ENCODE measurements at places on chromosomes 5 and 9.

GRCh38 chr9:93012963-93013855 lies 45.3 kb upstream of the SUSD3 start:
- DNase-seq = no peak

DNA sequence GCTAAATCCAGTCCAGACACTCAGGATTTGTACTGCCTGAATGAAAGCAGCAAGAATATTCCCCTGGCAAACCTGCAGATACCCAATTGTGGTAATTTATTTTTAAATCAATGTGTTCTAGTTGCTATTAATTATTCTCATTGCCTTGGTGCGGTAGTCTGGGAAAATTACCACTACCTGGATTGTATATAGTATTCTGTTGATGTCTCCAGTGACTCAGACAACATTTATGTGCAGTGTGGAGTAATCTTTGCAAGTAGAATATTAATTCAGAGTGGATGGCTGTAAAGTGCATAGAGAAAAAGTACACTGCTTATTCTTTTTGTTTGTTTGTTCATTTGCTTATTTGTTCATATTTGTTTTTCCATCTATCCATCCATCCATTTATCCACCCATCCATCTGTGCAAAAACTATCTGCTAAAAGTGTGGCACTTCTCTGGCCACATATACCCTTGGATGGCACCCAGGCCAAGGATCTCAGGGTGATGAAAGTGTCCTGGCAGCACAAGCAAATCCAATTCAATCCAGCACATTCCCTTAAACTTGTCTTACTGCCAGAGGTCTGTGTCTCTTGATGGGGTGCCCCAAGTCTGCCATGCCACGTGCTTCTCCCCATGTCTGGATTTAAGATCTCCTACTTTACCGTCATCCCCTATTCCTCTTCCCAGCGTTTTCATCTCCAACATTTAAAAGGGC lies 41.3 kb downstream of the NTRK2 start:
- DNase-seq = no peak

- no peak for DNase-seq
Measured at GRCh38 chr5:1209896-1210776, 8.7 kb downstream of the SLC6A19 start.

GRCh38 chr5:140336388-140336787 lies 10.0 kb downstream of the HBEGF start:
- DNase-seq = no peak

GRCh38 chr9:1939926-1940368 lies 75.2 kb upstream of the SMARCA2 start:
- peak; percentile 63 for DNase-seq

DNA sequence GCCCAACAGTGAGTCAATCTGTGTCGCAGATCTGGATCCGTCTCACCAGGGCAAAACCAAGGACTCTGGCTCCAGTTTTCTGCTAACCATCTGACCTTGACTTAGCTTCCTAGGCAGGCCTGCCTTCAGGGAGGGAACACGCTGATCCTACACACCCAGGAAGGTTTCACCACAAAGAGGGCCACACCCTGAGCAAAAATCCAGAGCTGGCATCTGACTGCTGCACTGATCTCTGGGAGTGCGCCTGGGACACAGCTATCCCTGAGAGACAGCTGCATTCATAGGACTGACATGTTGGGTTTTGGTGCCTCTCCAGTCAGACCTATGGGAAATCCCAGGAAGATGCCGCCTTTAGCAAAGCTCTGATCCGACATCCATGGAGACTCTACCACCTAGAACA lies 47.5 kb downstream of the CDK5RAP2 start:
- no peak for DNase-seq

- no peak for DNase-seq
Measured at GRCh38 chr5:23169660-23170416, 316.7 kb upstream of the CDH12 start.

GRCh38 chr5:35810601-35811000 lies 46.1 kb upstream of the IL7R start:
- DNase-seq = no peak

DNA sequence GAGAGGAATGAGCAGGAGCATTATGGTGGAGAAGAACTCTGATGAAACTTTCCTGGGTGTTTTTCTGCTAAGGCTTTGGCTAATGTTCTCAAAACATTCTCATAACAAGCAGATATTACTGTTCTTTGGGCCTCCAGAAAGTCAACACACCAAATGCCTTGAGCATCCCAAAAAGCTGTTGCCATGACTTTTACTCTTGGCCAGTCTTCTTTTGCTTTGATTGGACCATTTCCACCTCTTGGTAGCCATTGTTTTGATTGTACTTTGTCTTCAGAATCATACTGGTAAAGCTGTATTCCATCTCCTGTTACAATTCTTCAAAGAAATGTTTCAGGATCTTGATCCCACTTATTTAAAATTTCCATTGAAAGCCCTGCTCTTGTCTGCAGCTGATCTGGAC lies 139.6 kb downstream of the MAN2A1 start:
- no peak for DNase-seq

DNA sequence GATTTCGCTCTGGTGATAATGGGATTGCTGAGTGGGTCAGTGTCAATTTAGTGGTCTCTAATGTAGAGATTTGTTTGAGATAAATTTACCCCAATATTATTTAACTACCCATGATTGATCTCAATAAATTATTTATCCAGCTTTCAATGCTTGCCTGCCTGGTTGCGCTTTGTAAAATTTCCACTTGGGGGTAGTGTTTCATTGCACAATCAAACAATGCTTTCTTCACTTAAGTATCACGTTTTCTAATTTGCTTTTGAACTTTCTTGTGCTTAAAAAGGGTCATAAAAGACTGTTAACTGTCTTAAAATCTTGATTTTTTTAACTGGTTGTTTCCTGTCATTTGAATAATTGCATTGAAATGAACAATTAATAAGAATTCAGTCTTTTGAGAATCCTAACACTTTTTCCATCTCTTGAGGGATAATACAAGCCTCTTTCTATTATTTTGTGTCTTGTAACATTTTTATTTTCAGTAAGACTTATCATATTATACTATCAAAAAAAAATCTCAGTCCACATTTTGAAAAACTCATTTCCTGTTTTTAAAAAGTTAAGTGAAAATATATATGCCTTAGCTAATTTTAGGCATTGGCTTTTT lies 18.7 kb downstream of the HSD17B4 start:
- peak; percentile 61 for DNase-seq

- DNase-seq = no peak
Measured at GRCh38 chr5:92887254-92887653, 693.8 kb downstream of the NR2F1-AS1 start.

GRCh38 chr9:124218438-124218982 lies 39.2 kb upstream of the NEK6 start:
- DNase-seq = peak; percentile 94

GRCh38 chr5:79552984-79553383 lies 39.0 kb upstream of the HOMER1 start:
- no peak for DNase-seq

- no peak for DNase-seq
Measured at GRCh38 chr9:136858844-136859757, 7.0 kb downstream of the MAMDC4 start.

DNA sequence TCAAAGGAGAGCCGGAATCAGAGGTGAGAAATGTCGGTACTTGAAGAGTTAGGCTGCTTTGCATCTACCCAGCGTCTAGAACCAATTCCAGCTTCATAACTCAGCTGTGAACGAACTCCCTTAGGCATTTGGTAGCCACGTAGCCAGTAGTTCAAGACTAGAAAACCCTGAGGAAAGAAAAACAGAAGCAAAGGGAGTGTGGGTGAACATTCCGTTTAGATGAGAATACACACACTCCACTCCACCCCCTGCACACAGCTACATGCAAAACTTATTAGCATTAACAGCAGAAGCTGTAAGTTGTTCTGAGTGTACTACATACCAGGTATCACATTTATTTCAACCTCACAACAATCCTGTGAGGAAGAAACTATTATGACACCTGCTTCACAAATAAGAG lies 78.3 kb downstream of the SMIM23 start:
- DNase-seq = no peak

DNA sequence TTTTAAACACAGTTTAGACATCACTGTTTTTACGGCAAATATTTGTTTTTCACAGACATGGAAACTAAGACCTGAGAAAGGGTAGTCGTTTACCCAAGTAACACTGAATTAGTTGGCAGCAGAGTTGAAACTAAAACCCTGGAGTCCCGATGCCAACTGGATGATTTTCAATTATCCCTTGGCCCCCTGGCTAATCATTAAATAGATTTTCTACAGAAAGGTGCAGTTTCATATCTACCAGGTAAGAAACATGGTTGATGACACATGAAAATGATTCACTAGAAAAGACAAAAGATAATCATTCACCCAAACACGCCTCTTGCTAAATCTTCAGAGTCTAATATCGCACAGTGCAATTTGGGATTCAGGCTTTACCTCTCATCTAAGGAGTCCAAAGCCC lies 136.9 kb downstream of the SEMA5A start:
- DNase-seq = no peak

GRCh38 chr9:122128969-122129343 lies 30.6 kb downstream of the NDUFA8 start:
- DNase-seq = no peak

- no peak for DNase-seq
Measured at GRCh38 chr5:9889511-9889910, 259.4 kb upstream of the TAS2R1 start.

GRCh38 chr5:133199417-133200178 lies 147.8 kb downstream of the HSPA4 start:
- no peak for DNase-seq

DNA sequence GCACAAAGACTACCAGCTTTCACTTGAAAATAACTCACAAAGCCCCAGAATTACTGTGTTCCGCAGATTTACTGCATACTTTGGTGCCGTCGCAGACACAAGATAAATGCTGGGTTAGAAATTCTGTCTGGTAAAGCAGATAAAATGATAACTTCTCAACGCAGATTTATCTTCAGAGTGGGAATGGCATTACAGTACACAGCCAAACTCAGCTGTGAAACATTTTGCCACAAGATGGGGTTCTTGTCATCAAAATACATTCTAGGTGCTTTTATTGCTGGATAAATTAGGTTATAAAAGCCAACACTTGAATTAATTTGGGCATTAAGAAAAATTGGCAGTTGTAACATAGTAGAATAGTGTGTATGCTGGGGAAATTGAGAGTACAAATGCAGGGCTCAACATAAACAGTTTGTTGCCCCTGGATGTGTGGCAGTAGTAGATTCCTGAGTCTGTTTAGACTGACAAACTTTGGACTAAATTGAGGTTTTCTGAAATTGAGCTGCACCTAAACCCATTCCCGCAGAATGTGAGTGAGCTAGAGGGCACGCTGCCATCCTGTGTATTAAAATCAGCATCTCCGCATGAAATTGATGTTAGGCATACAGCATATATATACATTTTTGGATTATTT lies 61.1 kb downstream of the LMNB1 start:
- peak; percentile 25 for DNase-seq

DNA sequence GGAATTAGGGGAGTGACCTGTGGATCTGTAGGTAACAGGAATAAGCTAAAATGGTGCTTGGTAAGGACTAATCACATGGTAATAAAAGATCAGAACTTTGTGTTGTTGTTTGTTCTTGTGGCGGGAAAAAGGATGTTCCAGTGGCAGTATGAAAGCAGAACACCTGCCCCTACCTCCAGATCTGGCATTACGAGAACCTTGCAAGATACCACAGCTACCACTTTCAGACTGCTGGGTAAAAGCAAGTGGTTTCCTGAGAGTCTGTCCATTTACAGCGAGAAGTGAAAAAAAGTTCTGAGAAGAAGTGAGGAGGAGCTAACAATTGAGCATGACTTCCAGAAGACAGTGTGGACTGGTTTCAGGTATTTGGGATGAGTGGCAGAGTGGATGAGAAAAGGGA lies 252.5 kb downstream of the TLE4 start:
- DNase-seq = no peak

GRCh38 chr9:75142202-75142601 lies 53.9 kb downstream of the OSTF1 start:
- DNase-seq = no peak

GRCh38 chr9:38639577-38639940 lies 19.2 kb upstream of the ANKRD18A start:
- no peak for DNase-seq

GRCh38 chr5:136242136-136242535 lies 49.2 kb upstream of the SMIM32 start:
- no peak for DNase-seq

DNA sequence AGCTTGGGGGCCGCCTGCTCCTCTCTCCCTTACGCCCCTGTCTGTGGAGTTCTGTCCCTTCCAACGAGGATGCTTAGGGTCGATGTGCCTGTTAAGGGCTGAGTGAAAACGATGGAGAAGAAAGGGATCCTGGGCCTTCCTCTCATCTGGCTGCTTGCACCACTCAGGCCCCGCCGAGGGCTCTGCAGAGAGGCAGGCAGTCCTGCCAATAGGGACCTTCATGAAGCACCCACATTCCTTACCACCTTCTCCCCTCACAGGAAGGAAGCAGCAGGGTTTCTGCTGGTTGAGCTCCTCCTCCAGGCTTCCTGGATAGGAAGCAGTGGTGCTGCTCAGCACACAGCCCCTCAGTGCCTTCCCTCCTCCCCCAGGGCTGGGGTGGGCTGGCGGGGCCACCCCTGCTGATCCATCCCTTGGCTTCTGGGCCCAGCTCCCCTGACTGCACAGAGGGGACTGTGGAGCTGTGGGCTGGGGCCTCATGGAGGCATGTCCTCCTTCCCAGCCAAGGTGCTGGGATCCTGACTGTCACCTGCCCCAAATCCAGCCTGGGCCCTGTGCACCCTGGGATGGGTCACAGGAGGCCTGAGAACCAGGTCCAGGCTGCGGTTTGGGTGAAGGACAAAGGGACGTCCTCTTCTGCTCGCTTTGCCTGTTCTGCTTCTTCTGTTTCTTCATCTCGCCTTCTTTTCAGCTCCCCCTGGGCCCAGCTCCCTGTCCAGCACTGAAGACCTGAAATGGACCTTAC lies 50.5 kb downstream of the AHRR start:
- no peak for DNase-seq

GRCh38 chr9:116654059-116654355 lies 33.1 kb upstream of the TRIM32 start:
- no peak for DNase-seq

DNA sequence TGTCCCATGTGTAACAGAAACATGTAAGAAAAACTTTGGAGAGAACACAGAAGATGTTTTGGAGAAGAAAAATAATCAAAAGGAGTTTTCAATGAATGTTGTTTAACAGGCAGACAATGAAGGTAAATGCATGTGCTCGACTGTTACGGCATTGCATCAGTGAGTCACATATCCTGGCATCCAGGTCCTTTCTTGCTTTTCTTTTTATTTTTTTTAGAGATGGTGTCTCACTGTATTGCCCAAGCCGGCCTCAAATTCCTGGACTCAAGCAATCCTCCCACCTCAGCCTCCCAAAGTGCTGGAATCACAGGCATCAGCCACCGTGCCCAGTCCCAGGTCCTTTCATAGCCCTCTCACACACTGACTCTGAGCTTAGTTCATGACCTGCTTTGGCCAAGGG lies 181.8 kb downstream of the DTWD2 start:
- DNase-seq = no peak

GRCh38 chr5:104312481-104312880 lies 749.9 kb upstream of the NUDT12 start:
- no peak for DNase-seq

DNA sequence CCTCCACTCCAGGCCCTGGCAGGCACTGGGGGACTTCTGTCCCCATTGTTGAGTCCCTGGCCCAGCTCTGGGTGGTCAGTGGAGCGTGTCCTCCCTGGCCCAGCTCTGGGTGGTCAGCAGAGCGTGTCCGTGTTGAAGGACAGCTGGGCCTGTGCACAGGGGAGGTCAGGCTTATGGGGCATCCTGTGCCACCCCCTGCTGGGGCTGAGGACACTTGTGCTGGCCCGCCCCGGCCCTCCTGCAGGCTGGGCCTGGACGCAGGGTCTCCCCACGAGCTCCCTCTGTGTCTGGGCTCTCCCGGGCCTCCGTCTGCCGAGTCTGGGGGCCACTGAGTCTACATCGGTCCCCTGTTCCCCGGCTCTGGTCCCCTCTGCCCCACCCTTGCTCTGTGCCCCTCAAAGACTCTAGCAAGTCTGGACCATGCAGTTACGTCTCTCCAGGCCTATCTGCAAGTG lies 11.5 kb upstream of the CLIC3 start:
- no peak for DNase-seq
